ENCODE measurements at places on chromosomes 2 and 18.

DNA sequence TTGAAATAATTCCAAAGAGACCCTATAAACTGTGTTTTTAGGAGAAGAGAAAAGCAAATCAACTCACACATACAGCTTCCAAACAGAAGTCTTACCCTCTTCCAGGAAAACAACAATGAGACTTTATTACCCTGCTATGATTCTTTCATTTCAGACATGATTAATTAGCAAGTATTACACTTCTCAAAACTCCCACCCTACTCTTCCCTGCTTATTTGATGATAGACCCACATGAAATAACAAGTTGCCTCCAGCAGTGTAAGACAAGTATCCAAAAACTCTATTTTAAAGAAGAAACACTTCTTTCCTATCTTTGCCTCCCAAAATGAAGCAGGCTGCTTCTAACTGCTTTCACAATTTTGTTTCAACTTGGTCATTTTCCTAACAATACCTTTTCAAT is 4.1 kb downstream of the FIGN start:
- no peaks in the 10 kb centered on the region for H3K36me3 ChIP-seq
- no peak for DNase-seq
- H3K4me3 ChIP-seq: no peak overlapping the region
- H3K27me3 ChIP-seq: peaks cover 21% of the 10 kb centered on the region
- H3K27ac ChIP-seq: no peak overlapping the region

- H3K4me1 ChIP-seq: no peaks in the 10 kb centered on the region
- H3K36me3 ChIP-seq: no peaks in the 10 kb centered on the region
- DNase-seq: no peak
Measured at GRCh38 chr2:107062173-107062572, 176.2 kb upstream of the ST6GAL2 start.

DNA sequence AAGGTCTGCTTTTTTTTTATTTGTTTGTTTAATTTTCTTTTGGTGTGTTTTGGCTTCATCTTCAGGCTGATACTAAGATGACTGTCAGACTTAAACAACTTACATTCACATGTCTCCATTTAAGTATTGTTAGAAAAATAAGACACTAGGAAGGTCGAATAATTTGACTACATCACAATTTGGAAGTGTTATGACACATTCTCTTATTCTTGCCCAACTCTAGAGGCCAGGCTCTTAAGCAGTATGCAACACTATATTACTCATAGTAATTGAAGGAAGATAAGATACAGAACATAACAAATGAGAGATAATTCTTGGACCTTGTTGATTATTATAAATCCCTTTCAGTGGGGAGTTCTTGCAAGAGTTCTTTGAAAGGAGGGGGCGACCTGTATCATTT is 295.3 kb upstream of the COL3A1 start:
- no peak overlapping the region for H3K27ac ChIP-seq
- no peak overlapping the region for H3K4me3 ChIP-seq
- no peaks in the 10 kb centered on the region for H3K36me3 ChIP-seq
- H3K4me1 ChIP-seq: no peaks in the 10 kb centered on the region
- no peaks in the 10 kb centered on the region for H3K27me3 ChIP-seq

DNA sequence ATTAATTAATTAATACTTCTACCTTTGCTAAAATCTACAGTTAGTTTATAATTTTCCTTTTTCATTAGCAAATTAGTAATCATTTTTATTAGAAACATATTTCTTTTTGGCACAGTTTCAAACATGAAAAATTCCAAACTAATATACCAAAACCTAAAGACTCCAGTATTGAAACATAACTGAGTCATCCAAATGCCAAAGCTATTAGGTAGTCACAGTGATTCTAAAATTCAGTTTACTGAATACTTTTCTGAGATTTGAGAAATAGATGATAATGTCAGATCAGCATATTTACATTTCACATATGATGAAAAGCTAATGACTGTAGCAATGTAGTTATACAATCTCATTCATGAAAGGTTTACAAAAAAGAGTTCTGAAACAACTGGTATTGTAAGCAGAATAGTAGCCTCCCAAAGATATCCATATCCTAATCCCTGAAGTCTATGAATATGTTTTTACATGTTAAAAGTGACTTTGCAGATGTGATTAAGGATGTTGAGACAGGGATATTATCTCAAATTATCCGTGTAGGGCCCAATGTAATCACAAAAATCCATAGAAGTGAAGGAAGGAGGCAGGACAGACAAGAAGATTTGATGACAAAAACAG is 680.2 kb upstream of the CHAC2 start:
- no peaks in the 10 kb centered on the region for H3K27me3 ChIP-seq
- H3K36me3 ChIP-seq: no peaks in the 10 kb centered on the region
- no peak overlapping the region for H3K4me3 ChIP-seq

DNA sequence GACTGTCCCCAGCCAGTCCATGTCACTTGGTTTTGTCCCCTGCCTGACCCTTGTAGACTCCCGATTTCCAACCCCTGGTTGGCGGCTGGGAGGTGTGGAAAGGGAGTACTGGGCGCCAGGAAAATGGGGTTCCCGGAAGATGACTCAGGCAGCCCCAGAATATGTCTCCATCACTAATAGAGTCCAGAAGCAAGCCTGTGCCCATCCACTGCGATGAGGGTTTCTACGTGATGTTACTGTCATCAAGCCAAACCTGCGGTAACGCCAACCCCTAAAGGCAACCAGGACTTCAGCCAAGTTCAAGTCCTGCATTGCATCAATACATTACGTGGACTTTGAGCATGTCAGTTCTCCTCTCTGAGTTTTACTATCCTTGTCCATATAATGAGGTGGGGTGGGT is 62.0 kb upstream of the TAF1B start:
- no peak overlapping the region for H3K27ac ChIP-seq
- peaks cover 9% of the 10 kb centered on the region for H3K27me3 ChIP-seq
- H3K4me3 ChIP-seq: no peak overlapping the region

DNA sequence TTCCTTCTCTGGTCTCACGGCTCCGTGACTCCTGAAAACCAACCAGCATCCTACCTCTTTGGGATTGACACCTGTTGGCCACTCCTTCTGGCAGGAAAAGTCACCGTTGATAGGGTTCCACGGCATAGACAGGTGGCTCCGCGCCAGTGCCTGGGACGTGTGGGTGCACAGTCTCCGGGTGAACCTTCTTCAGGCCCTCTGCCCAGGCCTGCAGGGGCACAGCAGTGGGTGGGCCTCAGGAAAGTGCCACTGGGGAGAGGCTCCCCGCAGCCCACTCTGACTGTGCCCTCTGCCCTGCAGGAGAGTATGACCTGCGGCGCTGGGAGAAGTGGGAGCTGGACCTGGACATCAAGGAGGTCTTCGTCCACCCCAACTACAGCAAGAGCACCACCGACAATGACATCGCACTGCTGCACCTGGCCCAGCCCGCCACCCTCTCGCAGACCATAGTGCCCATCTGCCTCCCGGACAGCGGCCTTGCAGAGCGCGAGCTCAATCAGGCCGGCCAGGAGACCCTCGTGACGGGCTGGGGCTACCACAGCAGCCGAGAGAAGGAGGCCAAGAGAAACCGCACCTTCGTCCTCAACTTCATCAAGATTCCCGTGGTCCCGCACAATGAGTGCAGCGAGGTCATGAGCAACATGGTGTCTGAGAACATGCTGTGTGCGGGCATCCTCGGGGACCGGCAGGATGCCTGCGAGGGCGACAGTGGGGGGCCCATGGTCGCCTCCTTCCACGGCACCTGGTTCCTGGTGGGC is 10.0 kb downstream of the PROC start:
- H3K4me3 ChIP-seq: no peak overlapping the region
- DNase-seq: no peak
- H3K36me3 ChIP-seq: no peaks in the 10 kb centered on the region
- no peak overlapping the region for H3K27ac ChIP-seq
- H3K4me1 ChIP-seq: peaks cover 6% of the 10 kb centered on the region

DNA sequence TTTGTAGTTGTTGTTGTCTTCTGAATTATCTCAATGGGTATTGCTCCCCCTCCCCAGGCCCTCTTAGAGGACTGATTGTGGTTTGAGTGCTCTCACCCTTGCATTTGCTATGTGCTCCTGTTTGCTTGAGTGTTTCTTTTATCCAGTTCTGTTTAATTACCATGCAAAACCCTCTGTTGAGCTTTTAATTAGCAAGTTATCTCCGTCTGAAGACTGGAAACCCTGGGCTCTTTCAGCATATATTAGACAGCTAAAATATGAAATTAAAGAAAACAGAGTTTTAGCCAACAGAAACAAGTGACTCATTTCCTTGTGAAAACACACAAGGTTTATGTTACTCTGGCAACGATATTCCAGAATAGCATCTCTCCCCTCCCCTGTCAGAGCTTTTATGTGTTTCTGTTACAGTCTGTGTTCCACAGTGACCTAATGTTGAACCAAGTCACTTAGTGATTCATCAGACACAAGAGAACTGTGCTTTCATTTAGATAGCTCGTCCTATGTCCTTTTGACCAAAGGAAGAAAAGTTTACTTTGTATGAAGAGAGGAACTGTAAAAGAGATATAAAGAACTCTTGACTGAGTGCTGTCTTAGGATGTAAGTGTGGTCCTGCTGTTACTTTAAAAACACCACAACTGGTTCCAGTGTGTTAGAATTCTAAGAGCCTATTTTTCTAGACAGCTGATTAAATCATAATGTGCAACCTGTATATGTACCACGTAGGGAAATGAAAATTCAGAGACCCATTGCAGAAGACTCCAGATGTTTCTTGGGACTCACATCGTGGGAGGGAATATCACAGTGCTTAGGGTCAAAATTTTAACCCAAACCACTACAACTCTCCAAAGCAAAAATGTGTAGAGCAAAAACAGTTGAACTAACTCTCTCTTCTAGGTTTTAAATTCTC is 172.8 kb upstream of the RBMS1 start:
- DNase-seq: peak; percentile 2
- peak overlapping the region; percentile 75 for H3K27ac ChIP-seq
- H3K4me3 ChIP-seq: peak overlapping the region; percentile 36
- H3K4me1 ChIP-seq: peaks cover 18% of the 10 kb centered on the region
- no peaks in the 10 kb centered on the region for H3K27me3 ChIP-seq
- H3K36me3 ChIP-seq: no peaks in the 10 kb centered on the region

DNA sequence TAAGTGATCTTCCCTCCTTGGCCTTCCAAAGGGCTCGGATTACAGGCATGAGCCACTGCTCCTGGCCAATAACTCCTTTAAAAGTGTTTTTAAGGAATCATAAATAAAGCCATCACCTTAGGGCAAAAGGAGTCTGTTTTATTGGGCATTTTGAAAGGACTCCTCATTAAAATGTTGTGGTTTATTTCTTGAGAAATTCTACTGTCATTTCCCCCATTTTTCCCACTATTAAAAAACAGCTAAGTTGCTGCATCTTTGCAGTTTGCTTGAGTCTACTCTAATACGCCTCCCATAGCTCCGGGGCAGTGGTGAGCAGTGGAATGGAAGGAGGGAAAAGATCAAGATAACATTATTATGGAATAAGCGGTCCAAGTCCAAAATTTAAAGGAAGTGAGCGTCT is 293.2 kb downstream of the PIEZO2 start:
- no peak overlapping the region for H3K4me3 ChIP-seq
- no peak for DNase-seq
- no peak overlapping the region for H3K27ac ChIP-seq
- H3K4me1 ChIP-seq: no peaks in the 10 kb centered on the region

DNA sequence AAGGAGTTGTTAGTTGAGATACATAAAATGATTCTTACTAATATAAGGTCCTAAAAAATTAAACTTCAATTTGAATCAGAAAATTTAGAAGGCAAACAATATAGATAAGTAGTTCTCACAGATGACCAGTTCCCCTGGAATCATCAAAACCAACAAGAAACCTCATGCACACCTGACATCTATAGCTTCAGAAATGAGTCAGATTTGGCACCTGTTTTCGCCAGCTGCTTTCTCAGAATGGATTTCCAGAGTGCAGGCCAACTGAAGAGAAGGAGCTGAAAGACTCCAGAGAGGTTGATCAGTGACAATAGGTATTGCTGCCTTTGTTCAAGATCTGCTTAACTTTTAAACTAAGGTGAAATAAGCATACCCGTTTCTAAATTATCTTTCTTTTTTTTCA is 192.4 kb downstream of the RDH14 start:
- no peak for DNase-seq
- H3K27me3 ChIP-seq: peaks cover 12% of the 10 kb centered on the region
- H3K4me3 ChIP-seq: no peak overlapping the region
- no peaks in the 10 kb centered on the region for H3K4me1 ChIP-seq

DNA sequence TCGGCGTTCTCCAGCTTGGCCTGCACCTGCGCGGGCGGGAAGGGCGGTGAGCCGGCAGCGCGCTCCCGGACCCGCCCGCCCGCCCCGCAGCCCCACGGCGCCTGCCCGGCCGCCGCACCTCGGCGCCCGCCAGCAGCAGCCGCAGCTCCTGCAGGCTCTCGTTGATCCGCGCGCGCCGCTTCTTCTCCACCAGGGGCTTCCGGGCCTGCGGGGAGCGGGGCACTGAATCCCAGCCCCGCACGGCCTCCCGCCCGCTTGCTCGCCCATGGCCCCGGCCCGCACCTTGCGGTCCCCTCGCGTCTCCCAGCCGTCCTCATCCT is 335 bp downstream of the HES6 start:
- no peak overlapping the region for H3K27ac ChIP-seq
- H3K27me3 ChIP-seq: peaks cover 31% of the 10 kb centered on the region
- peak overlapping the region; percentile 51 for H3K4me3 ChIP-seq

- no peak for DNase-seq
- no peaks in the 10 kb centered on the region for H3K4me1 ChIP-seq
- peaks cover 7% of the 10 kb centered on the region for H3K36me3 ChIP-seq
- H3K27ac ChIP-seq: no peak overlapping the region
- no peak overlapping the region for H3K4me3 ChIP-seq
- H3K27me3 ChIP-seq: no peaks in the 10 kb centered on the region
Measured at GRCh38 chr2:239997686-239998409, 27.3 kb downstream of the NDUFA10 start.

DNA sequence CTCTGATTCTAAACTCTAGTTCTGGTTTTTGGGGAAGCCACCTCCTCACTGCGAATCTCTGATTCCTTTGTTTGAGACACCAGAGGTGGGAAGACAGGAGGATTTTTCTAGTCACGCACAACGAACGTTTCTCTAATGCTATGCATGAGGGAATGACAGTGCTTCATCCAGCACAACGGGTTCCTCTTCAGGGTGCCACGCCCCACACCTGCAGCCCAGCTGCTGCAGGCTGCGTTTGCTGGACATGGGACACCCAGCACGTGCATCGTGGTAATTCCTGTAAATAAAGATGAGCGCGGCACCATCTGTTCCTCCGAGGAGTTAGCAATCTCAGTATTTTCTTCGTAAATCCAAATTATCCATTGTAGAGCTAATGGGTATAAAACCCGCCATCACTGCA is 37.5 kb upstream of the TPO start:
- no peaks in the 10 kb centered on the region for H3K27me3 ChIP-seq
- H3K27ac ChIP-seq: no peak overlapping the region
- no peak overlapping the region for H3K4me3 ChIP-seq
- no peak for DNase-seq
- H3K4me1 ChIP-seq: no peaks in the 10 kb centered on the region

DNA sequence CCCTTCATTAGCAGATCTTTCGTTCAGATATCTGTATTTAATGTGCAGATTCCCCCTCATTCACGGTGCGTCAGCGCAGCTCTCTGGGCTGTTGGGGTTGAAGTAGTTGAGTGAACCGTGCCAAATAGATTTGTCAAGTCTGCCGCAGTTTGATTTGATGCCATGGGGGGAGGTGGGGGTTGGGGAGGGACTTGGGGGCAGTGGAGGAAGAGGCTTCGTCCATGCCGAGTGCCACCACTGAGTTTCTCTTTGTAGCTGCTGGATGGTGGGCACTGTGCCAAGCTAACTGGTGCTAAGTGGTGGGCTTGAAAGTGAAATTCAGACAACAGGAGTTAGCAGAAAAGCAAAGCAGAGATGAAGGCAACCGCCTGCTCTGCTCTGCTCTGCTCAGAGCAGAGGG is 47.9 kb downstream of the NRP2 start:
- H3K27ac ChIP-seq: no peak overlapping the region
- DNase-seq: no peak
- no peaks in the 10 kb centered on the region for H3K27me3 ChIP-seq
- no peaks in the 10 kb centered on the region for H3K4me1 ChIP-seq
- no peaks in the 10 kb centered on the region for H3K36me3 ChIP-seq

Measured in activated T-cell treated with anti-CD3 and anti-CD28 coated beads, Interleukin-2, amount 50 U/mL, for 72 hours (primary cell).